ENCODE measurements at places on chromosomes 7 and 10.

DNA sequence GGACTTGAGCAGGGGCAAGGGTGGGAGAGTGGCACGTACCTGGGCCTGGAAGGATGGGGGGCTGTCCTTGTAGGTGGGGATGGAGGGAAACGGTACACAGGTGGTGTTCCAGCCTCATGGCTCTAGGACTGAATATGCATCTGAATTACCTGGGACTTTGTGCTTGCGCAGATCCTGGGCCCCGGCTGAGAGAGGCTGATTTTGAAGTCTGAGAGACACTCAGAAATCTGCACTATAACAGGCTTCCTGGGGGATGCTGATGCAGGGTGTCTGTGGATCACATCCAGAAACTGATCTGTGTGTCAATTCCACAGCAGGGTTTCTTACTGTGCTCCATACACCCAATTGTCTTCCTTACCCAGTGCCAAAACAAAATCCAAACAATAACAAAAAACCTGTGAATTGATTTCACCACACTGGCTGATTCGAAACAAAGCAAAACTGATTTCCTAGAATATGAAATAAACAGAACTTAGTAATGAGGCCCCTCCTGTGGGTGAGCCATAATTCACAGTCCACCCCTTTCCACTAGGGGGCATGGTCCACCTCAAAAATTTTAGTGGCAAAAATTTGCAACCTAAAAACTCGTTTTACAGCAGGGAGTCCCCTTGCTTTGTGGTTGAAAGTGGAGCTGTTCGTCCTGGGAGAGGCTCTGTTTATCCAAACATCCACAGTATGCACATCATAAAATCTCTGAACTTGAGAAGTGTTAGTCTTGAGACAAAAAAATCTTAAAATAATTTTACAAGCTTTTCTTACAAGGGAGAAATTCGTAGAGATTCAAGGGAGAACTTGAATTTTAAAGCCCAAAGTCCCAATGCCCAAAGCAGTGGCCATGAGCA lies 32.0 kb upstream of the PLEKHA1 start:
- no peak for DNase-seq

DNA sequence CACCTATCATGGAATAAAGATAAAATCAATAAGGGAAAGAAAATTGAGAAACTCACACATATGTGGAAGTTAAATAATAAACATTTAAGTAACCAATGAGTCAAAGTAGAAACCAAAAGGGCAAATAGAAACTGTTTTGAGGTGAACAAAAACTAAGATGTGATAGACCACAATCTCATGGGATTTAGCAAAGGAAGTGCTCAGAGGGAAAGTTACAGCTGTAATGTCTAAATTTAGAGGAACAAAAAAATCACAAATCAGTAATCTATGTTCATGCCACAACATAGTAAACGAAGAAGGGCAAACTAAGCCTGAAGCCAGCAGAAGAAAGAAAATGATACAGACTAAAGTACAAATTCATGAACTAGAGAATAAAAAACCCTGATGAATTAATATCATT lies 16.3 kb downstream of the CYP3A4 start:
- no peak for DNase-seq

DNA sequence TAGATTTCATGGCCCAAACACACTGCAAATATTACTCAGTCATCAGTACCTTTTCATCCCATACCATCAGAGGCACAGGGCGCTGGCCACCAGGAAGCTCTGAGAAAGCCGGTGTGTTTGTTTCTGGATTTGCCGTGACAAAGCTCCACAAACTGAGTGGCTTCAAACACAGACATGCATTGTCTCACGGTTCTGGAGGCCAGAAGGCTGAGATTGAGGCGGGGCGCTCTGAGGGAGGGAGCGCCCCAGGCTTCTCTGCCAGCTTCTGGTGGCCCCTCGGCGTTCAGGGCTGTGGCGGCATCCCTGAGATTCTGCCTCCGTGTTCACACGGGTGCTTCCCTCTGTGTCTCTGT lies 3.7 kb upstream of the TTYH3 start:
- DNase-seq = no peak

GRCh38 chr7:112572669-112573301 lies 92.0 kb downstream of the LSMEM1 start:
- no peak for DNase-seq

- peak; percentile 29 for DNase-seq
Measured at GRCh38 chr10:17655567-17656146, 11.7 kb downstream of the STAM start.

All from kidney epithelial cell (primary cell).